Activated T-helper 1 cell treated with anti-CD3 and anti-CD28 coated beads, Interleukin-2, amount 50 U/mL, for 16 hours (primary cell): ENCODE measurements at places on chromosomes 13 and 19.

GRCh38 chr13:83048419-83048818 lies 833.9 kb downstream of the SLITRK1 start:
- no peak for DNase-seq

DNA sequence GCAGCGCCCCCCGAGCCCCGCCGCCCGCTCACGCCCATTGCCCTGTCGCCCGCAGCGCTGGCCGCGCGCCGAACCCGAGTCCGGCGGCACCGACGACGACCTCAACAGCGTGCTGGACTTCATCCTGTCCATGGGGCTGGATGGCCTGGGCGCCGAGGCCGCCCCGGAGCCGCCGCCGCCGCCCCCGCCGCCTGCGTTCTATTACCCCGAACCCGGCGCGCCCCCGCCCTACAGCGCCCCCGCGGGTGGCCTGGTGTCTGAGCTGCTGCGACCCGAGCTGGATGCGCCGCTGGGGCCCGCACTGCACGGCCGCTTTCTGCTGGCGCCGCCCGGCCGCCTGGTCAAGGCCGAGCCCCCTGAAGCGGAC lies 518 bp downstream of the KLF2 start:
- no peak for DNase-seq

- no peak for DNase-seq
Observed at GRCh38 chr19:34734537-34735103, 577 bp downstream of the ZNF181 start.

DNA sequence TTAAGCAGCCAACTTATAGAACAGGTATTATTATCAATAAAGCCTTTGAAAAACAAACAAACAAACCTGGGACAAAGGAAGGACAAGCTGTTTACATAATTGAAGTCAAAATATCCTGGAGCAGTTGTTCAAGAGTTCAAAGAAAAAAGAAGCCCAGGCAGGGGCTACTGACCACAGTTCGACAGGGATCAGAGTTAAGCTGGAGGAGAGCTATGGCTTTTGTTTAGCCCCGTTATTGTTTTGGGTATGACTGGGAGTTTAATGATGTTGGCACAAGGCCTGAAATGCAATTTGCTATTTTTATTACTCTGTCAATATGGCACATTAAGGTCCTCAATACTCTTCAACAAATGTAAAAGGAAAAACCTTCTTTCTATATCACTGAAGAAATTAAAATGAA lies 624.4 kb upstream of the KLHL1 start:
- no peak for DNase-seq

DNA sequence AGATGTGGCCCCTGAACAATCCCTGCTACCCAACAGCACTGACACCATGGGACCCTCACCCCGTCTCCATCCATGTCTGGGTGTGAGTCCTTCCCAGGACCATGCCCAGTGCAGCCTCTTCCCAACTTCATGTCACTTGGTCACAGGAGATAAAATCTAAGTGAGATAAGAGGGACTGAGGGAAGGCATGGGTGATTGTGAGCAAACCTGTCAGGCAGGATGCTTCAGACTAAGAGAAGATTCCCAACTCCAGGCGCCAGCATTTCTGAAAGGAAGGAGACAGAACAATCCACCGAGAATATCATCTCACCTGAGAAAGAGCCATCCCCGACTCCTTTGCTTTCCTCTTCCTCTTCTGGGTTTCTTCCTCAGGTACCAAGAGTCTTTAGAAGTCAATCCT lies 7.5 kb downstream of the ZNF320 start:
- no peak for DNase-seq

GRCh38 chr13:65889368-65889767 lies 1340.8 kb downstream of the PCDH9 start:
- no peak for DNase-seq

- DNase-seq: no peak
Observed at GRCh38 chr13:85366759-85367417, 432.3 kb downstream of the SLITRK6 start.

- DNase-seq: no peak
Observed at GRCh38 chr13:82717249-82717648, 1165.0 kb downstream of the SLITRK1 start.

DNA sequence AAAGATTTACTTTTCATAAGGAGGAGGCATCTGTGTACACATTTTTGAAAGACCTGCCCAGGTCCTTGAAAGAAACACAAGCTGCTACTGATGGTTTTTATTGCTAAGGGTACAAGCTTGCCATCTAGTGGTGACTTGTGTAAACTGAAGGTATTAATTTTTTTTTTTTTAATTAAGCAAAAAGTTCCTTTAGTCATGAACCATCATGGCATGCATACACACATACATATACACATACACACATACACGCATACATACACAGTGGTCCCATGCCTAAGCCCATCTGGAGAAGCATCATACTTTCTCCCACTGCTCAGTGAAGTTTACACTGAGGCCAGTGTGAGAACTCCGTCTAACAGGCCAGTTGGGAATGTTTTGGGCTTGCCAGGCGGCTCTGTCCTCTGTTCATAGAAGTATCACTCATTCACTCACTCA lies 312.5 kb downstream of the DCLK1 start:
- DNase-seq: no peak

- peak; percentile 11 for DNase-seq
Observed at GRCh38 chr19:3243819-3244700, 19.6 kb downstream of the CELF5 start.

- DNase-seq: peak; percentile 89
Observed at GRCh38 chr13:41456768-41457588, at the start of gene RGCC. RGCC (plus strand) TSS chr13:41457550; CDS start chr13:41457708, 158 bp downstream.

GRCh38 chr13:46179491-46179908 lies 2.5 kb downstream of the LCP1 start:
- peak; percentile 45 for DNase-seq

DNA sequence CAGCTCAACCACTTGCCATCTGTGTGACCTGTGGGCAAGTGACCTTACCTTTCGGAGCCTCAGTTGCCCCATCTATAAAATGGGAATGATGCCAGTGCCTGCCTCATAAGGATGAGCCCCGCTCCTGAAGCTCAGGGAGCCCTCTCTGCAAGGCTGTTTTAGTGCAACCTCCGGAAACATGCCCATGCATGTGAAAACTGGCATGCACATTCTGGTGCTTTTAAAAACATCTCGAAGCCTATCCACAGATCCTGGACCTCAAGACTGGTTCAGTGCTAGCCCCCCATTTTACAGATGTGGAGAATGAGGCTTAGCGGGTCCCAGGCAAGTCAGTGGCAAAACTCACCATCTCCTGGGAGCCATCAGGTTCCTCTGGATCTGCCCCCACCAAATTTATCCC lies 5.6 kb downstream of the CADM4 start:
- no peak for DNase-seq

- peak; percentile 54 for DNase-seq
Observed at GRCh38 chr19:18700501-18701249, 17.2 kb downstream of the CRTC1 start.

DNA sequence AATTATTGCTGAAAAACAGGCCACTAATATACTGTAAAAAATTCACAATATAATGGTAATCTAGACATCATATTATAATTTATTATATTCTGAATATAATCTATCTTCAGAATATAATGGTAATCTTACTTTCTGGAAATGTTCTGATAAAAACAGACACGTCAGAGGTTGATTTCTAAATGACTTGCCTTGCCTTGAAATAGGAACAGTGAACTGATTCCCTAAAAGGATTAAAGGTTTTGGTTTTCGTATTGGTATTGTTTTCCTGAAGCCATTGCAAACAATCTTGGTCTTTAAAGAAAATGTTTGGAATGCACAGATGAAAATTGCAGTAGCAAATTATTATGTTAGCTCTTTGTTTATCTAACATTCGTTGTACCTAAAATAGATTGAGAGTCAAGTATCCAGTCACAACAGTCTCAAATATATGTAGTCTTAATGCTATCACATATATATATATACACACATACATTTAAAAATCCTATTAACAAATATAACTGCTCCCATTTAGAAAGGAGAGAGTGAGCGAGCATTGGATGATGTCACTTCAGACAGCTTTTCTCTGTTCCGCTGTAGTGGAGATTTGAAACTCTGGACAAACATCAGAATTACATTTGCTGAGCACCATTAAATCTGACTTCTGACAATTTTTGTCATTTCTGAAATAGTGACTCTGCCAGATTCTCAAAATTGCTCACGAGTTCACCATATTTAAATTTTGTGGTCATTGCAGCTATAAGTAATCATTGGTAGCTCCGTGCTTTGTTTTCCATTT lies 1.7 kb downstream of the ITM2B start:
- no peak for DNase-seq

DNA sequence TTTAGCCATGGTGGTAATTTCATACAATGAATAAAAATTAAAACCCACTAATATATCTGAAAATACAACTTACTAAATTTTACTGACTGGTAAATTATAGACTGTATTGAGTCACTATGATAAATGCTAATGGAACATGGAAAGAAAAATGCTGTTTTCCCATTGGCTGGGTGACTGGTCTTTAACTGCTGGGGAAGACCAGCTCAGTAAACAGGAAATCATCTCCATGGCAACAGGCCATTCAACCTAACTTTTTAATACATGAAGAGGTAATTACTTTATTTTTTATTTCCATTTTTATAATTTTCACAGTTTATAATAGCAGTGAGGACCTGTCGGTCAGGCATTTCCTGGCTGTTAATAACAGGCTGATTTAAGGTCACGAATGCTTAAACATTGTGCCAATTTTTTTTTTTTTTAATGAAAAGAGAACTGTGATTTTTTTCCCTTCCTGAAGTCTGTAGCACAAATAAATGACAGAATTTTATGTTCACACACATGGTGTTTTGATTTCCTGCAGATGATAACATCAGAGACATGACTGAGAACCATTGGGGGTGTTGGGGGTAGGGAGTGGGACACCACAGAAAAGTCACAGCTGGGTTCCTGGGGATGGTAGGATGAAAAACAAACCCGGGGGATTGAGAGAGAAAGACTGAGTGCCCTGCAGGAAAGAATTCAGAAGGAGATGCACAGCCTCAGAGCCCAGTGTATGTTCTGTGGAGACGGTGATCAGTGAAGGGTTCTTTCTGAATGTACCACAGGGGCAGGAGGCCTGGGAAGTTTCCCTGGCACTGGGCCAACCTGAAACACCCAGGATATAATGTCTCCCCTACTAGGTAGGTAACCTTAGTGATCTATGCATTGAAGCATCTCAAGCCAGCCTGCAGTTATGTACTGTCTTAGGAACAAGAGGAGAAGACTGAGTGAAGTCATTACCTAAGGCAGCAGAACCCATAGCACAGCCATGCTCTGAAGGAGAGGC lies 297.1 kb downstream of the COG6 start:
- no peak for DNase-seq

DNA sequence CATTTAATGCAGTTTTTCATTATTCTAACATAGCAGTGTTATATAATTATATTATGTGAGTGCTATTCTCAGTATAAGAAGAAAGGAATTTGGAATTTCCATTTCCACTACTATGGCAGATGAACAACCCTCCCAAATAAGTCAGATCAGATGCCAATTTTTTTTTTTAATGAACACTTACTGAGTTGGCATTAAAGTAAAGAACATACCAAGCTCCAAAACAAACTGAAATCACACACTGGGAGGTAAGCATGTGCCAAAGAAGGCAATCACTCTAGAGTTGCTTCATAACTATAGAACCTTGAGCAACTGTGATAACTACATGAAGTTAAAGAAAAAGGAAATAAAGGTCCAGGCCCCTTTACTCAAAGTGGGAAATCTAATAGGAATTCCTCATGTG lies 90.3 kb downstream of the RNF17 start:
- no peak for DNase-seq

- DNase-seq: peak; percentile 5
Observed at GRCh38 chr13:110340812-110341444, 33.8 kb downstream of the COL4A2 start.

GRCh38 chr19:56191711-56192110 lies 5.9 kb downstream of the ZSCAN5B start:
- no peak for DNase-seq
